ENCODE measurements at places on chromosomes 4 and X. TPM values are rescaled to one million over a fixed set of nuclear protein-coding genes. Genes with fewer than 3 reads are reported as not detected.

DNA sequence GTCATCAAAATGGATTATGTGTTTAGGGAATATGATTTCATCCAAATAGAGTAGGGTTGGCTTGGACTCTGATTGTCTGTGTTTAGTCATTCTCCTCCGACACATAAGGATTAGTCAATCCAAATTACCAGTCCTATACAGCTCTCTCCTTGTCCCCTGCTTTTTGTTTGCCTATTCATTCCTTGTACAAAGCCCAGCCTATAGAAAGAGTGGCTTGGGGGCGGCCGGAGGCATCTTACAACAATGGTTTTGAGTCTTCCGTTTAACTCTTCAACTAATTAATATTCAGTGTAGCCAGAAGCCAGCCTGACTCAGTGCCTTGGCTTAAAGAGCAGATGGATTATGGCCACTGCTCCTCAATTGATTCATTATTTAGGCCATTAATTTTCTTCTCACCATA, 796.6 kb upstream of the POU3F4 start:
- ATAC-seq = no peak

The CFAP47 gene
- total RNA-seq = not detected

The IBSP gene
- not detected for total RNA-seq

DNA sequence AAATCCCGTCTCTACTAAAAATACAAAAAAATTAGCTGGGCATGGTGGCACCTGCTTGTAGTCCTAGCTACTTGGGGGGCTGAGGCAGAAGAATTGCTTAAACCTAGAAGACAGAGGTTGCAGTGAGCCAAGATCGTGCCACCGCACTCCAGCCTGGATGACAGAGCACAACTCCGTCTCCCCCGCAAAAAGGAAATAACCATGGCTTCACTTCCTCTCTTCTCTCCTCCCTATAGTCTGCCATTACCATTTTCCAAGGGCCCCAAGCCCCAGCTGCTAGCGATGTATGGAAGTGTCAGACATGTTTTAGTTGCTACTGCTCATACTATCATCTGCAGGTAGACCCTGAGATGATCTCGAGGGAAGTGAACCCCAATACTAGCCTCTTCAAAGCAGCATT, 177.3 kb upstream of the FAM9B start:
- ATAC-seq = no peak

The MAGEB17 gene
- 1.4 TPM for total RNA-seq

The MFAP3L gene
- total RNA-seq = 9.3 TPM

DNA sequence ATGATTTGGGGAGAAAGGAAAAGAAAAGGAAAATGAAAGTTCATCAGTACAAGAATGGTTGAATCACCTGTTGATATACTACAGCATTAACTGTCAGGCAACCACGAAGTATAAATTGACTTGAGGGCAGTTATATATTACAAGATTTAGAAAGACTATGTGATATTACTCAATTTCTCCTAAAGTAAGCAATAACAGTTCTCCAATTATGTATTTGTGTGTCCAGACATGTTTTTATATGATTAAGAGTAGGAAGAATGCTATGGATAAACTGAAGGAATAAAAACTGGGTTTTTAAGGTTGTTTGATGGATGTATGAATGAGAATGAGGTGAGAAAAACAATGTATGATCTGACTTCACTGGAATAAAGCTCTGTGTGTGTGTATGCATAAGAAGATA, 2234.4 kb downstream of the ARAP2 start:
- ATAC-seq = no peak

DNA sequence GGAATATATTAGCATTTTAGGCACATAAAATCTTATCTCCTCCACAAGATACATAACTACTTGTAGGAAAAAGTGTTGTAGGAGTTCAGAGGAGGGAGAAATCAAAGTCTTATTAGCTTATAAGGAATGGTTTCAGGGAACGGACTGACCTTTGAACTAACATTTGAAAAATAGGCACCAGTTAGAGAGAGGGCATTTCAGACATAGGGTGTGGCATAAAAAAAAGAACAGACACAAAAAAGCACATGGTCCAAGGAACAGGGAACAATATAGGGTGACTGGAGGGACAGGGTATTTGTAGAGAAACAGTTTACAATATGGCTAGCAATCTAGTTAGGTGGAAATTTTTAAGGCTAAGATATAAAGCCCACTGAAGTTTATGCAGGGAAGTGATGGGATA, 6.4 kb downstream of the ABCB7 start:
- ATAC-seq = no peak

The ADH7 gene
- total RNA-seq = 1.2 TPM

GRCh38 chr4:150325872-150326271, 247.6 kb downstream of the DCLK2 start:
- no peak for ATAC-seq

The L1CAM gene
- total RNA-seq = 25.8 TPM

The CXCL10 gene
- not detected for total RNA-seq

DNA sequence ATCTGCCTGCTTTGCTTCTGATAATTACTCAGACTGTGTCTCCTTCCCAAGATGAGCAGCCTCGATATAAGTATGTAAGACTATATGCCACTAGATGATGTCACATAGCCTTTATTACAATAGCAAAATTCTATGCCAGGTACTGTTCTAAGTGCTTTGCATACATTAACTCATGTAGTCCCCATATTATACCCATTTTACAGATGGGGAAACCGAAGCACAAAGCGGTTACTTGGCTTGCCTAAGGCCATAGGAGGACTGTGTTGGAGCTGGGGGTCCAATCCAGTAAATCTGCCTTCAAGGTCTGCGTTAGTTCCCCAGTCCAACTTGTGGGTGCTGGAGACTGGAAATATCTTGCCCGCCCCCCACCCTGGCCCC, 826 bp upstream of the SCML1 start:
- no peak for ATAC-seq

DNA sequence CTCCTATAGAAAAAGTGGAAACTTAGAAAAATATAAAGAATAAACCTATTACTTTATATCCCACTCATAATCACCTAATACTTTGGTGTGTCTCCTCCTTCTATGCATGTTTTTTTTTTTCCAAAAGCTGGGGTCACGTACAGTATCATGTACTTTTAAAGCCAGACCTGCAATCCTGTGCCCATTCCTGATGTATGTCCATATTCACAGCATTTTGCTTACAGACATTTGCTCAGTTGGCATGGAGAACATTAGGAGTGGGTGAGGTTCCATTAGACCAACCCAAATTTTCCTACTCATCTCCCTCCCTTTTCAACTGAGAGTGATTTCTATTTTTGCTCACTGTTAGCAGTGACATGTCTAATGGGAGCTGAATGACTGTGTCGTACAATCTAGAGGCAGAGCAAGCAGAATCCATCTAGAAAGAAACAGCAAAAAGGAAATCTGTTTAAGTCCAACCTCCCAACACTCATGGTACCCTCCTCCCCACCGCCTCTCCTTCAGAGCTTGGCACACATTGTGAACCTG, 195.6 kb upstream of the KLF3 start:
- no peak for ATAC-seq

The CT55 gene
- total RNA-seq = not detected

- ATAC-seq = no peak
These were observed 262.9 kb downstream of the ARHGAP10 start for GRCh38 chr4:147994491-147995385.

The FAT4 gene
- 71.2 TPM for total RNA-seq

- no peak for ATAC-seq
These were observed 298.4 kb downstream of the RAPGEF2 start for GRCh38 chr4:159401226-159401712.

- no peak for ATAC-seq
These were observed 14.1 kb upstream of the TMEM131L start for GRCh38 chr4:153451911-153452657.

GRCh38 chrX:82412858-82413257, 1095.2 kb upstream of the POU3F4 start:
- ATAC-seq = no peak

DNA sequence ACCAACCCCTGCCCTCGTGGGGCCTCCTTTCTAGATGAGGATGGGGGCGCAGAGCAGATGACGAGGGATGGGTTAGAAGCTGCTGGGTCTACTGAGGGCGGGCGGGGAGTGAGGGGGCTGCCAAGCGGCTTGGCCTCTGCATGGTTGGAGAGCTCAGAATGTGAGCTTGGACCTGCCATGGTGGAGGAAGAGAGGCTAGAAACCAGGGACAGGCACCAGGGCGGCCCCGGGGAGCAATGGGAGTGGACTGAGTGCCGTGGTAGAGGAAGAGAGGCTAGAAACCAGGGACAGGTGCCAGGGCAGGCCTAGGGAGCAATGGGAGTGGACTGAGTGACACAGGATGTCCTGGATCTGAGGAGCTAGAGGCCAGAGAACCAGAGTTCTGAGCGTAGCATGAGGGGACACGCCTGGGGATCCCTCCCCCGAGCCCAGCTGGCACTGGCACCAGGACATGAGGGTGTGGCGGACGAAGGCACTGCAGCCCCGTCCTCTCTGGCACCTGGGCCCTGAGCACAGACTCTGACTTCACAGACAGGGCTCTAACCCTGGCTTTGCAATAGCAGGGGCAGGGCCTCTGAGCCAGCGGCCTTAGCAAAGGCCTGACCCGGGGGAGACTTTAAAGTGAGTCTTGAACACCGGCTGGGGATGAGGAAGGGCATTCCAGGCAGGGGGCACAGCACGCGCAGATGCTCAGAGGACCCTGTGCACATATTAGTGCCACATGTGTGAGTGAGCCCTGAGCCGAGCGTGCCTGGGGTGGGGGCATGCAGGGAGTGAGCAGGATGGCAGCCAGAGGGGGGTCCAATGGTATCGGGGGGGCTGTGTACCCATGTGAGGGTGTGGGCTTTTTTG, 214.0 kb upstream of the PSAPL1 start:
- no peak for ATAC-seq

The NKX1-1 gene
- total RNA-seq = not detected

DNA sequence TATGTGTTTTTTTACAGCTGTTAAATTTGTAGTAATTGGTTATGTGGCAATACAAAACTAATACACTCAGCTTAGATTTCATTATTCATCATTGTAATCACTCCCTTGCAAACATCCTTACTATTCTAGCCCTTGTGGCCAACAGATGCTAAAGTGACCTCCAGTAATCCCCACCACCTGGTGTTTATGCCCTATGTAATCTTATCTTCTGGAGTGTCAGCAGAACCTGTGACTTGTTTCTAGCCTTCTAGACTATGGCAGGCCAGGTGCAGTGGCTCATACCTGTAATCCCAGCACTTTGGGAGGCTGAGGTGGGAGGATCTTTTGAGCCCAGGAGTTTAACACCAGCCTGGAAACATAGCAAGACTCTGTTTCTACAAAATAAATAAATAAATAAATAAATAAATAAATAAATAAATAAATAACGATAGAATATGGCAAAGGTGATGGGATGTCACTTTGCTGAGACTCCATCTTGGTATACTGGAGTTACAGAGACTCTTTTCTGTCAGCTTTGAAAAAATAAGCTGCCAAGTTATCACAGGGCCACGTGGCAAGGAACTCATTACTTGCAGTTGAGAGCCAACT, 12.3 kb upstream of the TSR2 start:
- no peak for ATAC-seq

- ATAC-seq = no peak
These were observed 41.7 kb upstream of the CDKN2AIP start for GRCh38 chr4:183402771-183403170.

- no peak for ATAC-seq
These were observed 216.4 kb upstream of the RASGEF1B start for GRCh38 chr4:81688085-81688484.

GRCh38 chr4:30855232-30855631, 135.1 kb downstream of the PCDH7 start:
- no peak for ATAC-seq

- no peak for ATAC-seq
These were observed 27.2 kb downstream of the HSPA4L start for GRCh38 chr4:127809173-127809800.

The UGT2B11 gene
- total RNA-seq = not detected

The DCAF8L2 gene
- not detected for total RNA-seq

- ATAC-seq = no peak
These were observed 138.1 kb downstream of the MID1 start for GRCh38 chrX:10482261-10482660.

DNA sequence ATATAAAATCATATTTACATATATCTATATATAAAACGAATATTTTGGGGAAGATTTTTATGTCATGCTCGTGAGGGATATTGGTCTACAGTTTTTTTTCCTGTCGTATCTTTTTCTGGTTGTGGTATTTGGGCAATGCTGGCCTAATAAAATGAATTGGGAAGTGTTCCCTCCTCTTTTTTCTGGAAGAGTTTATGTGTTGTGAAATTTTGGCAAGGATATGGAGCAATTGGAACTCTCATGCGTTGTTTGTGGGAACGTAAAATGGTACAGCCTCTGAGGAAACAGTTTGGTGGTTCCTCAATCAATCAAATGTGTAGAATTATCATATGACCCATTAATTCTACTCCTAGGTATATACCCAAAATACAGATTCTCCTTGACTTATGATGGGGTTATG, 69.8 kb downstream of the ZNF182 start:
- no peak for ATAC-seq

DNA sequence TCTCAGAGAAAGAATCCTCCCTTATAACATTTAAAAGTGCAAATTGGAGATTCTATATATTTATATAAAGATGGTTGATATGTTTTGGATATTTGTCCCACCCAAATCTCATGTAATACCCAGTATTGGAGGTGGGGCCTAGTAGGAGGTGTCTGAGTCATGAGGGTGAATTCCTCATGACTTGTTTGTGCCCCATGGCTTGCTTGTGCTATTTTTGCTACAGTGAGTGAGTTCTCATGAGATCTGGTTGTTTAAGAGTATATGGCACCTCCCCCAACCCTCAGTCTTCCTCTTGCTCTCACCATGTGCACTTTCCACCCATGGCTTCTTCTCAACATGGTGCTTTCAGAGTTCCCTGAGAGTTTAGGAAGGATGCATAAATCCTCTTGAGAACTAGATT, 9.5 kb upstream of the ANKRD50 start:
- no peak for ATAC-seq

The GSX2 gene
- not detected for total RNA-seq

The JADE1 gene
- 47.3 TPM for total RNA-seq

DNA sequence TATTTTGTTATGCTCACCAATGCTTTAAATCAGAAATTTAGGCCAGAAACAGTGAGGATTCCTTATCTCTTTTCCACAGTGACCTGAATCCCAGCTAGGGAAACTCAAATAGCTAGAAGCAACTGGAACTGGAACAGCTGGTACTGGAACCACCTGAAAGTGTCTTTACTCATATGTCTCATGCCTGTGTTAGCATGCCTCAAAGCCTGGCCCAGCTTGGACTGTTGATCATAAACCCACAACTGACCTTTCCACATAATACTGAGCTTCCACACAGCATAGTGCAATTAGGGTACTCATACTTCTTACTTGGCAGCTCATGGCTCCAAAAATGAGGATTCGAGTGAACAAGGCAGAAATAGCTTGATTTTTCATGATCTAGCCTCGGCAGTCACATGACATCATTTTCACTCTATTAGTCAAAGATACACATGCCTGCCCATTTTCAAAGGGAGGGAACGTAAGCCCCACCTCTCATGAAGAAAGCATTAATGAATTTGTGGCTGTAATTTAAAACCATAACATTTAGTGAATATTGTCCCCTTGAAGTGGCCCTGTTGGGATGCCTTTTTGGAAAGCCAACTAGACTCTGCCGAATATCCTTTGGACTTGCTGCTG, 80.8 kb upstream of the ACSL1 start:
- no peak for ATAC-seq
